ELR (cell line): ENCODE measurements at places on chromosomes 6 and 20.
A peak's percentile ranks its signal among the peaks of the same experiment; 100 is the strongest.

GRCh38 chr6:133855991-133856370 is 32.9 kb upstream of the TCF21 start:
- DNase-seq: no peak

DNA sequence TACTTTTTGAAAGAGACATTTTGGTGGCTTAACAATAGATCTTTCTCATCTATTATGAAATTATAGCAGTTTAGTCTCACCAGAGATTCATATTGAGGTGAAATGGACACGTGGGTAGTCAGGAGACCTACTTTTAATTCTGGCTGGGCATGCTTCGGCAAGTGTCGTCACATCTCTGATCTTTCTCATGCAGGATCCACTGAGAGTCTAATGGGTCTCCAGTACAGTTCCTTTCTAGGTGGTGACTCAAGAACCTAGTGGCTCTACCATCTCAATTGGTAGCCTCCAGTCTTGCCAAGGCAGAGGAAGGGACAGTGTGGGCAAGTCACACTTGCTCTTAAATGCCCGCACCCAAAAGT is 94.9 kb downstream of the KCNB1 start:
- DNase-seq: no peak

DNA sequence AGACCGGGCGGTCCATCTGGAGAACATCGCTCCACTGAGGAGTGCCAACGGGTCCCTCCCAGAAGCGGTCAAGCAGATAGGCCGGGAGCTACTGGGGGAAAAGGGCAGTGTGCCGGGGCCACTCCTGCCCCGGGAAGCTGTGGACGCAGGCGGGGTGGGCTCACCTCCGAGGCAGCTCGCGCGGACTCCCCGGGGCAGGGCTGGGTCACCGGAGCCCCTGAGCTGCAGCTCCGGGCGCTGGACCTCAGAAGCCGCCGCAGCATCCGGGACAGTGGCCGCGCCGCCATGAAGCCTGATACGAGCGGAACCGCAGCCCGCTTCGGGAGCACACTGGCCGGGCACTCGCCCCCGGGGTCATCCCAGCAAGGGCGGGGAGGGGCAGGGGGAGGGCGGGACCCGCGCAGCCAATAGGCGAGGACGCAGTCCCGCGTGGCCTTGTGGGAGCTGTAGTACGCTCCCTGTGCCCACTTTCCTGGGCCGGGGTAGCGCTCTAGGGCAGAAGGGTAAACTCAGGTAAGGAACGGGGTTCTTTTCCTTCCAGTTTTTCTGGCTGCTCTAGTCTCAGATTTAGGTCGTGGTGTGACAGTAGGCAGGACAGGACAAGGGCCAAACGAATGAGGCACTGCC is at the start of gene MOCS1:
Gene MOCS1 (minus strand): TSS at position 332 of the 627 bp plus-strand sequence. CDS start 45 bp downstream, at position 287.
- peak; percentile 82 for DNase-seq

DNA sequence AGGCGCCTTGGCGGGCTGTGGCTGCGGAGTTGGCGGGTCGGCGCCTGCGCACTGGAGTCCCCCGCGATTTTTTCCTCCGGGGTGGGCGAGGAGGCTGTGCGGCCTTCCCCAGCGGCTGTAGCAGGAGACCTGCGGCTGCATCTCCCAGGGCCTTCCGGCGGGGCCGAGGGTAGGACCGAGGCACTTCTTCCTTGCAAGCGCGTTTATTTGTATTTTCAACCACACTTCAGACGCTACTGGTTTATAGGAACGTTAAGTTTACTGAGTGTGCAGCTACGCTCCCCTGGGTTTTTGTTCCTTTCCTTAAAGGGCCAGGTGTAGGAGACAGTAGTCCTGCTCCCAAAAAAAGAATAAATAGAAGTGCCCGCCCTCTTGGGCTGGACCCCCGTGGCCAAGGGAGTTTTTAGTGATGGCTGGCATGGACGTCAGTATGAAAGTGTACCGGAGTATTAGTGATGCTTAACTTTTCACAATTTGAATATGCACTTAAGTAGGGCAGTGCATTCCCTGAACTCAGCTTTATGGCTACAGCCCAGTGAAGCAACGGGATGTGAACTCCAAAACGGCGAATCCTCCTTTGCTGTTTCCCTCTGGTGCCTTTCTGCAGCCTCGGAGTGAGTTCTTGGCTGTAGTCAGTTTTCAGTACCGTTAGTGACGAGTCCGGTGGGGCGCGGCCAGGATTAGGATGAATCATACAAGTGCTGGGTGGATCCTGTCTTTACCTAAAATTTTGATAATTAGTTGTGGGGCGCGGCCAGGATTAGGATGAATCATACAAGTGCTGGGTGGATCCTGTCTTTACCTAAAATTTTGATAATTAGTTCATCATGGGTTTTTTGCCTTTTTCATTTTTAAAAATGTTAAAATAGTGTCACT is 1.0 kb upstream of the FBXO5 start:
- DNase-seq: peak; percentile 91

DNA sequence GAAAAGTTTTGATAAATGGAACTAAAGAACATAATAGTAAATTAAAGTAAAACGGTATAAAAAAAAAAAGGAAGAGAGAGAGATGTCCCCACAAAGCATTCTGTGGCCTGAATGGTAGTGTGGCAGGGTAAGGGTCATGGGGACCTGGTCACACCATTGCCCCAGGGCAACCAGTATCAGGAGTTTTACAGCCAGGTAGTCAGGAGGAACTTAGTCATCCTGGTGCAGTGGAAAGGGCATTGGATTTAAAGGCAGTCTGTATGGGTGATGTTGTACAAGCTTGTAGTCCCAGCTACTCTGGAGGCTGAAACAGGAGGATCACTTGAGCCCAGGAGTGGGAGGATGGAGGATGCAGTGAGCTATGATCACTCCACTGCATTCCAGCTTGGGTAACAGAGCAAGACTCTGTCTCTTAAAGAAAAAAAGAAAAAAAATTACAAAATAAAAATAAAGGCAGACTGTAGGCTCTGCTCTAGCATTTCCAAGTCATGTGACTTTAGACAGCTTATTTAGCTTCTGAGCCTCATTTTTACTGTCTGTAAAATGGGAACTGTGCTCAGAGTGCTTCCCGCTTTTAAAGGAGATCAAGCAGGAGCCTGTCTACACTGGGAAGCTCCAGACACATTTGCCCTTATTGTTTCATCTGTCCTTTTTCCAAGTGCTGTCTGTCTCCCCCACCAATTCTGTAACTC is 112.8 kb upstream of the ARMC2 start:
- DNase-seq: peak; percentile 52
